ENCODE measurements at places on chromosomes 1 and 21.
A peak's percentile ranks its signal among the peaks of the same experiment; 100 is the strongest.

- DNase-seq: no peak
These were observed 31.5 kb downstream of the PALMD start for GRCh38 chr1:99677416-99677815.

DNA sequence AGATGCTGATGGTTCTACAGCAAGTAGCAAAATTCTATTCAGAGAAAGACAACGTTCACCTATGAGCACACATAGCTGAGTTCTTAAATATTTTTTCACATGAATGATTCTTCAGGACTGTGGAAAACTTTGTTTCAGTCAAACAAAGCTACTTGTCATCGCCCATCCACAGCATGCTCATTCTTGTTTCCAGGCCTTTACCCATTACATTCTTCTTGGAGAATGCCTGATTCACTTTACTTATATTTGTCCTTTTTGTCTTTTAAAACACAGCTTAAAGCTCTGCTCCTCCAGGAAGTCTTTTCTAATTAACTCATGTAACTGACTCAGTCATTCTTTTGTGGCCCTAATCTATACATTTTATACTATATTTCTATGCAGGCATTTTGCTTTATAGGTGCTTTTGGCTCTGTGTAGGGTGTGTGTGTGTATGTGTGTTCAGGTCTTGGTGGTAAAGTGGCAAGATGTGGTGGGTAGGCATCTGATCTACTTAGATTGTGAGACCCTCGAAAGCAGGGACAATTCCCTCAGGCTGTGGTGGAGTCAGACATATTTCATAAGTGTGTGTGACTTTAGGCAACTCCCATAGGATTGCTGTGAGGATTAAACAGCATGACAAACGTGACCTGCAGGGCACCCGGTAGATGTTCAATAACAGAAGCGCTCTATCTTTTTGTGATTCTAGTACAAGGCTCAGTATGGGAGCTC, 11.8 kb upstream of the MARK1 start:
- peak; percentile 8 for DNase-seq

GRCh38 chr1:162966613-162967012, 102.5 kb upstream of the RGS4 start:
- DNase-seq: no peak

- no peak for DNase-seq
These were observed 839.9 kb downstream of the LTN1 start for GRCh38 chr21:28152732-28153131.

GRCh38 chr1:88892357-88892877, 1.1 kb upstream of the GTF2B start:
- DNase-seq: peak; percentile 71

GRCh38 chr1:116825720-116826438, 71.6 kb downstream of the CD2 start:
- DNase-seq: no peak

GRCh38 chr1:159076438-159077119, at the start of gene AIM2:
TSS of gene AIM2 (minus strand) at chr1:159076766. CDS start at chr1:159073499, 3,267 bp downstream.
- peak; percentile 47 for DNase-seq

DNA sequence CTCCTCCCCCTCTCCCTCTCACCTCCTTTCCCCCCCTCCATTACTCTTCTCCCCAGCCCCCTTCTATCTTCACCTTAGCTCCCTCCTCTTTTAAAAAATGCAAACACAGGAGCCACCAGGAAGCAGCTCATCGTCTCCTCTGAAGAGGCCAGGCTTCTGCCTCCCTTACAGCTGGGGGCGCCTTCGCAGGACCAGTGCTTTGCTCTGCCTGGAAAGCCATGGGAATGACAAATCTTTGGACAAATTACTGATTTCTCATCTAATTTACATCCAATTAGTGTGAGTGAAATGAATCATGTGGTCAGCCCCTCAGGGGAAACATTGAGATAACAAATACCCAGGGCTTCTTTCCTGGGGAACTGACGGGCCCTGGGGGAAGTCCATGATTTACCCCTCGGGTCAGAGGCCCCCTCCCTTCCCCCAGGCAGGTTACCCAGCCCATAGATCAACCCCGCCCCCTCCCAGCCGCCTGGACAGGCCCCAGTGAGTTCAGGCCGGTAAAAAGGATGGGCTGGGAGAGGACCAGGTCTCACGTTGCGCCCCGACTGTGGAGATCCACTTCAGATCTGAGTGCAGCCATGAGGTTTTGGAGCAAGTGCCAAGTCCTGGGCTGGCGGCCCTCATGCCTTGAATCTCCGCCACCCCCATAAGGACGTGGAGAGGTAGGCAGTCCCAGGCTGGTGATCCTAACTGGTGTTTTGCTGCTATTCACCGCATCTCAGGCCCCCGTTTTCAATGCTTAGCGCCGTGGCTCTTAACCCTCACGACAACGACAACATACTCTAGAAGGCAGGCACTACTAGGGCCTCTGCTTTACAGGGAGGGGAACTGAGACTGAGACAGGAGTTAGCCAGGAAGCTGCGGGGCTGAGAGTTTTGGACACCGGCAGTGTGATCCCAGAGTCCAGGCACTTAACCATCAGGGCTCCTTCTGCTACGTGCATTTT, 300.8 kb downstream of the RRAGC start:
- DNase-seq: no peak

DNA sequence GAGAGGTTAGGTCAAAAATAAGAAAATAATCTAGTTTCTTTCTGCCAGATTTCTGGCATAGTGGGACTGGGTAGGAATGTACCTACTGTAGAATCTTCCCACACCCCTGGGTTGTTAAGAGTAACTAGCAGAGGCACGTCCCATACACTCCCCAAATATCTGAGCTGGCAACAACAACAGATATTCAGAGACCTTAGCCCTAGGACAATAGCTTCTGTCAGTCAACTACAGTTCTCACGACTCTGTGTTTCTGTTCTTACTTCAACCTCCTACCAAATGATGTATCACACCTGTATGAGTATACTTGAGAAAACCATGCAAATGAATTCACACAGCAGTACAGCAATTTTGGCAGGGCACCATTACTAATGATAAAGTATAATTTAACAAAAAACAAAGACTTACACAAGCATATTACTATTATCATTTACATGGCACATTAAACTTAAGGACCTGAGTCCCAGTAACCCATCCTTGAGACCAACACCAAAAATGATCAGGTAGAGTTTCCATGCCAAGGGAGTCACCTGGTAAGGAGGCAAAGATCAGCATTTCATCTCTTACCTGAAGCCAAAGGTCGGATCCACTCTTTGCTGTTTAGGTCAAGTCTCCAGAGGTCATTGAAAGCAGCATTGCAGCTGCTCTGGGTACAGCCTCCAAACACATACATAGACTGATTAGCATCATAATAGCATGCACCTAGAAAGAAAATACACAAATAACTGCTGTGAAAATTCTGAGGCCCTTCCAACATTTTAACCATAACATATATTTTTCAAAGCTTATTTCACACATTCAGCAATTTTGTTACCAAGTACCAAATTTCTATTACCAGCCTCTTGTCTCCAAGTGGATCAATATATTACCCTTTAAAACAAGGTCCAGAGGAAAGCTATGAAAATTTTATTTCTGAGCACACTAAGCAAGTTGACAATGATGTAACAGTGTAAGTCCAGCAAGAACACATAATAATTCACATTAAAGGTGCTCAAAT, 57.5 kb upstream of the CPLANE2 start:
- DNase-seq: no peak

DNA sequence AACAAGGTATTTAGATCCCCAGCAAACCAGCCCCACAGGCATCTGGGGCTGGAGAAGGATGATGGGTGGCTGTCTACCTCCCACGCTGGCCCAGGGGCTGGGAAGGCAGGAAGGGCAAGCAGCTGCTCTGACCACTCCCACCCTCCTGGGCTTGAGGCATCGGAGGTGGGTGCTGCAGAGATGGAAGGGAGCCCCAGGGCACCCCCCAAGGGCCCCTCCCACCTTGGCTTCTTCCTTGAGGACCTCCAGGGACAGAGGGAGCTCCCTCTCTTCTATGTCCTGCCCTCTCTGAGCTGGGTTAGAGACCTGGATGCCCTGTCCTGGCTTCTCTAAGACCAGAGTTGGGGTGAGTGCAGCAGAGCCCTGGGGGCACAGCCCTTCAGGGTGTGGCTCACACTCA, 3.1 kb downstream of the CD52 start:
- no peak for DNase-seq

DNA sequence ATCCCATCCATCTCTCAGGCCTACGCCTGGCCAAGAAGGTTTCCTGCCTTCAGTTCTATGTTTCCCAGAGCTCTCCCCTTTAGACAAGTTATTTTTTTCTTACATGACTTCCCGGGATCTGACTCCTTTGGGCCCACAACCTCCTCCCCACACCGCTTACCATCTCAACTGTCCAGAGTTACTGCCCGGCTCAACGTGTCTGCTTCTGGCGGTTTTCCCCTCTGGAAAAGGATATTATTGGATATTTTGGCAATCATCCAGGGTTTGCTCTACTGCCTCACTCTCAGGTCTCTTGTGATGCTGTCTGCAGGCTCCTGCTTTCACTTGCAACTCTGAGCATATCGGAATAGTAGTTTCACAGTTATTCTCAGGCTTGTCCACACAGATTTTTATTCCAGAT, 318.2 kb upstream of the CAMK1G start:
- DNase-seq: no peak

GRCh38 chr1:29914936-29915335, 678.6 kb downstream of the PTPRU start:
- DNase-seq: no peak

DNA sequence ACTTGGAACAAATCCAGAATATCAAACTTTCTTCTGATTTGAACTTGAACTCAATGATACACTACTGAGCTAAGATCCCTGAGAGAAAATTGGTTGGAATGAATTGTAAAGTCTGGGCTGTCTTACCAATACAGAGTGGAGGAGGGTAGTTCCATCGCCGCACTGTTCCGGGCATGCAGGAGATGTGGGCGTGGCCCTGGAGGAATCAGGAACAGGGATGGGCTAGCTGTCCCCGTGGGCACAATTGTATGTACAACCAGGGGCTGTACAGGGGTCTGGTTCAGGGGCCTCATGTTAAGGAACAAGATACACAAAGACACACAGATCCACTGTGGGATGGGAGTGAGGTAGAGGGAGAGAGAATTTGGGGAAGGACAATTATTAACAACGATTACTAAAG, 144.3 kb downstream of the ZSCAN20 start:
- no peak for DNase-seq

GRCh38 chr1:207821464-207822045, 69.7 kb downstream of the CD46 start:
- DNase-seq: no peak

GRCh38 chr1:245256528-245256927, 101.7 kb downstream of the KIF26B start:
- no peak for DNase-seq

DNA sequence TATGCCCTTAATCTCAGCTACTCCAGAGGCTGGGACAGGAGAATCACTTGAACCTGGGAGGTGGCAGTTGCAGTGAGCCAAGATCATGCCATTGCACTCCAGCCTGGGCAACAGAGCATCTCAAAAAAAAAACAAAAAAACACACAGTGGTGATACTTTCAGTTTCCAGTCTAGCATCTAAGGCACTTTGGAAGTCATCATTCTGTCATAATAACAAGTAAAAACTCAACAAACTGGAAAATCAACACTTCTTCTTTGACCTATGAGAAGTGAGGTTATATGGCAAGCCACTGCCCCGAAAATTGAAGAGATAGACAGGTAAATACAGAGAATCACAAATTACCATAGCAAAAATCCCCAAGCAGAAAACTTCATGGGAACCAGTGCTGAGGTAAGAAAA, 51.9 kb downstream of the IL12RB2 start:
- DNase-seq: no peak

DNA sequence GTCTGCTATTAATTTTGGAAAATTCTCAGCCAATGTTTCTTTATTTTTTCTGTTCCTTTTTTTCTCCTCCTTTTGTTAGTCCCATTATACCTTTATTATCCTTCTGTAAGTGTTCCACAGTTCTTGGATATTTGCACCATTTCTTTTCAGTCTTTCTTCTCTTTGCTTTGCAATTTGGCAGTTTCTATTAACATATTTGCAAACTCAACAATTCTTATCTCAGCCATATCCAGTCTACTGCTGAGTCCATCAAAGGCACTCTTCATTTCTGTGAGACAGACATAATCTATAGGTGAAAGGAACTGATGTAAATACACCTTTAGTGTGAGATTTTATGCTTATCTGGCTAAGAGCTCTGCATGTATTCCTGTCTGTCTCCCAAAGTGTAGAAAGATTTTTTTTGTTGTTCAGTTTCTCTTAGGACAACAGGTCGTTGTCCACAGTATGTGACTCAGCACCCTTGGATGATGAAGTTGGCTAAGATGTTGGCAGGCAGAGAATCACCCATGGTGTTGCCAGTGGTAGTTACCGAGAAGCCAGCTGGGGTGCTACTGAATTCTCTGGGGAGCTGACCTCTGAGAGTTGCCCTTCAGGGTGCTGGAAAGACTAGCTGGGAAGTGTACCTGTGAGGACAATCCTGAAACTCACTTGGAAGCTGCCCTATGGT, 38.4 kb downstream of the LEPR start:
- DNase-seq: no peak

DNA sequence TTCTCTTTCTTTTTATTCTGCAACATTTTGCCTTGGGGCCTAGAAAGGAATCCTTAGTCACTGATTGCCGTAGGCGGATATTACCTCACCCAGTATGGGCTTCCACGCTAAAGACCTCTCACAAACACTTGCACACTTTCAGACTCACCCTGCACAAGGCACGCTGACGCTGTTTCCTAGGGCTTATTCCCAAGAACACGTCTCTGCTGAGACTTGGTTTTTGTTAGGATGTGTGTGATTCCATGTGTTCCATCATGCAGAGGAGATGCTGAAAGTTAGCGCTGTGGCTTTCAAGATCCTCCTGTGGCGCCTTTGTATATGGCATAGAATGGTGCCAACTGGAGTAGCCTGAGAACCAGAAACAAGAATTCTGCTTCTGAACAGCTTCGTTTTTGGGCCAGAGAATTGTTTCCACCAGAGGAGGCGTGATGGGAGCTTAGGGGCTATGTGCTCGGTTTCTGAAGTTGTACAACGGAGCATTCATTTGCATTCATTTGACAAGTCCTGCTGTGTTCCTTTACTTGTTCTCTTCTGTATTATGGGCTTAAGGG, 297.0 kb downstream of the DISC1 start:
- no peak for DNase-seq

DNA sequence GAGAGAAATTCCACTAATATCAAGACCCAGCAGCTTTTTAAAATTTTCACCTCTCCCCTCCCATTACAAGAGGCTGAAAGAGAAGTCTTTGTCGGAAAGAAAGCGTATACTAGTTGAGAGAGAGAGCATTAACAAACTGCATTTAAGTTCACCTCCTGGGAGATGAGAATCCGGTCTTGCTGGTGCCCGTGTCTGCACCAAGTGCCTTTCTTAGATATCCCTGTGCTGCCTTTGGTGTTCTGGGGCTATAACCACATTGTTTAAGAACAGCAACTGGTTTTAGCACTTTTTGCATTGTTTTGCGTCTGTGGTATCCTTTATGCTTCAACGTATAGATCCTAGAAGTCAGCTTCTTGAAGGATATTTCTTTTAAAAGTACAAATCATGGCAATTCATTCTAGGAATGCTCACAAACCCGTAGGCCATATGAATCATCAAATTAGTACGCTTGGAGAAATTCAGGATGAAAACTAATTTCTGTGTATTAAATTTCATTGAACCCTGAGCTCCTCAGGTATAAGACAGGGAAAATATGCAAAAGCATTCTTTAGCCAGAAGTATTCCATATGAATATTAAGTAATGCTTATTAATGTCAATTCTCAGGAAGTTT, 3.4 kb upstream of the RPE65 start:
- DNase-seq: no peak

Data from fibroblast of skin of back (primary cell).